CD4-positive, alpha-beta T cell treated with Interleukin-17A for 1 hour (primary cell): ENCODE measurements at places on chromosomes 1 and 21.

GRCh38 chr1:236089046-236089773 is 24.3 kb upstream of the NID1 start:
- no peak for DNase-seq

GRCh38 chr1:39048745-39049370 is 22.7 kb downstream of the NDUFS5 start:
- DNase-seq = no peak

GRCh38 chr1:44326821-44327465 is 28.1 kb downstream of the ERI3 start:
- DNase-seq = no peak

DNA sequence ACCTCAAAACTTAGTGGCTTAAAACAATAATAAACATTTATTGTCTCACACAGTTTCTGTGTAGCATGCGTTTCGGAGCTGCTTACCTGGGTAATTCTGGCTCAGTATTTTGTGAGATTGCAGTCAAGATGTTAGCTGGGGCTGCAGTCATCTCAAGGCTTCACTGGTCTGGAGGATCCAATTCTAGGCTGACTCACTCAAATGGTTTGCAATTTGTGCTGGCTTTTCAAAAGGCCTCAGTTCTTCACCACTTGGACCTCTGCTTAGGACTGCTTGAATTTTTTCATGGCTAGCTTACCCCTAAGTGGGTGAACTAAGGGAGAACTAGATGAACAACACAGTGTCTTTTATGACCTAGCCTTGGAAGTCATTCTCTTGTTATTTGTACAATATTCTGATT is 21.0 kb downstream of the XPR1 start:
- no peak for DNase-seq

GRCh38 chr21:36115138-36115730 is 19.6 kb upstream of the CBR3 start:
- DNase-seq = no peak

- DNase-seq = no peak
These were observed 3.2 kb upstream of the LIX1L start for GRCh38 chr1:145961109-145961424.

DNA sequence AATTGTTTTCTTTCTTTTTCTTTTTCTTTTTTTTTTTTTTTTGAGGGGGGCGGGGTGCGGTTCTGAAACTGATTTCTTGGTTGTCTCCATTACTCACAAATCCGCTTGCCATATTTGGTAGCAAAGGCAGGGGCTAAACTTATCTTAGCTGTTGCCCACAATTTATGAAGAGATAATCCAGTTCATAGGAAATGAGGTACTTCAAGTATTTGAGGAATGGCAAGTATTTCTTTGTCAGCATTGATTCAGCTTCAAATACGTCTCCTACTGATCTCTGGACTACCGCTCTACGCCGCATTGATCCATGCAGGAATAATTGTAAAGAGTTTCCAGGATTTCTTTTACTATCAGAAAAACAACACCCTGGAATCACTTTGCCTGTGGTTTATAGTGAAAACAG is 289.2 kb upstream of the DPYD start:
- no peak for DNase-seq

DNA sequence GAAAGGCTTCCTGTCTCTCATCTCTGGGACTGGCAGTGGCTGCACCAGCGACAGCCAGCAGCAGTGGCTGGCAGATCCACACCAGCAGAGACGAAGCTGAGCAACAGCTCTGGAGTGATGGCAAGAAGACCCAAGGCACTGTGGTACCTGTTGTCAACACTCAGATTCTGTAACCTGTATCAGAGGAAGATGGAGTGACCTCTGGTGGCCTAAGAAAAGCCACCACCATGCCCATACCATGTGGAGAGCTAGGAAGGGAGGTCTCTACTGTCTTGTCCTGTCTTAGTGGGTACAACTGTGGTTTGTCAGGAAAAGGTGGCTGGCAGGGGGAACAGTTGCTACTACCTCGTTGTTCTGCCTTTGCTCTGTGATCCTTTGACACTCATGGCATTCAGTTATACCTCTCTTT is 22.5 kb upstream of the RHBDL2 start:
- peak; percentile 31 for DNase-seq

GRCh38 chr21:33127868-33128242 is 57.9 kb downstream of the OLIG1 start:
- DNase-seq = no peak

- DNase-seq = no peak
These were observed 146.7 kb upstream of the NFIA start for GRCh38 chr1:60935599-60936110.

DNA sequence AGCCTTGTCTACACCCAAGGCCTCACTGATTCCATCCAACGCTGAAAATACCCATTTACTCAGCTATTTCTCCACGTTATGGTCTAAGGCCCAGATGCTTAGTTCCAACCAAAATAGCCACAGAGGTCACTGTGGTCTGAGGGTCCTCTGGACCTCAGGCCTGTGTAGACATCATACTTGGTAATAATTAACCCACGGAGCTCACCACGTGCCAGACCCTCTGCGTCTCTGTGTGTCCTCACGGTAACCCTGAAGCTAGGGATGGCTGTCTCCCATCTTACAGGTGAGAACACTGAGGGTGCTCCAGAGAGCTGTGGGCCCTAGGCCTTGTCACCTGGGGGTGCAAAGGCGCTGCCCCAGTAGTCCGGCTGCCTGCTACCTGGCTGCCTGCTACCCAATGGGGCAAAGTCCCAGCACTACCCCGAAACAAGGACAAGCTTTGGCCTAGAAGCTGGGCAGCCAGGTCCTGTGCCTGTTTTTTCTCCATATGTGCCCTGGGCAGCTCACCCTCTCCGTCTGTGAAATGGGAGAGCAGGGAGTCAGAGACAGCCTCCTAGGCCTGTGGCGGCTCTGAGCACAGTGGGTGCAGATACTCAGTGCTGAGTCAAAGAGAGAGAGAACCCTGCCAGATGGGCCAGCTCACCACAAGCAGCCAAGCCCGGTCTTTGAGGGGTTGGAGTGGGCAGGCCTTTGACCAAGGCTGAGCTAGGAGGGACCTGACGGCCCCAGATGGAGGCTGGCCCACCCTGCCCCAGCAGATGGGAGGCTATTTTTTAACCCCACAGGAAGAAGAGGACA is 17.0 kb upstream of the RUNX3 start:
- DNase-seq = no peak

DNA sequence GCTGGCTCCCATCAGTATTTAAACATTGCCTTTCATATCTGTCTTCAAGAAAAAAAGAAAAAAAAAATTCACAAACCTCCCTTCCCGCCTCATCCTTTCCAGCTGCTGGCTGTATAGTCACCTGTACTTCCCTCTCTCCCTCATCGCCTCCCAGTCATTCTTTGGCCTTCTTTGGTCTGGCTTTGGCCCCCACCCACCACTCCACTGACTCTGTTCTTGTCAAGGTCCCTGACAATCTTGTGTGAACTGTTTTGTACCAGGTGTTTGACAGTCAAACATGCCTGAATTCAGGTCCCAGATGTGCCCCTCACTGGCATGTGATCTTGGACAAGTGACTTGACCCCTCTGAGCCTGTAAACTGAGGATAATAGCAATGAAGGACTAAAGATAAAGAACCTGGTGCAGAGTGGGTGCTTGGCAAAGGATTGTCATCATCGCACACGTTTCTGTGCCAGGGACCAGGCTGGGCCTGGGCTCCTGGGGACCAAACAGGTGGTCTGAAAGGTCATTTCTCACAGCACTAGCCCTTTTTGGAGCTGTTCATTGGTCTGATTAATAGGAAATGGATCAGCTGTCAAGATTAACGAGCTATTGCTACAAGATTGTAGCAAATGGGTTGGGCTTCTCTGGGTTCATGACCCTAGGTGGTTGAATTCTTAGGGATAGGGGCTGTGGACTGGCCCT is 21.5 kb downstream of the PTPRF start:
- no peak for DNase-seq

- DNase-seq = no peak
These were observed 64.1 kb downstream of the S1PR1 start for GRCh38 chr1:101300916-101301315.

- DNase-seq = no peak
These were observed 335.0 kb upstream of the GREM2 start for GRCh38 chr1:240946926-240947325.

DNA sequence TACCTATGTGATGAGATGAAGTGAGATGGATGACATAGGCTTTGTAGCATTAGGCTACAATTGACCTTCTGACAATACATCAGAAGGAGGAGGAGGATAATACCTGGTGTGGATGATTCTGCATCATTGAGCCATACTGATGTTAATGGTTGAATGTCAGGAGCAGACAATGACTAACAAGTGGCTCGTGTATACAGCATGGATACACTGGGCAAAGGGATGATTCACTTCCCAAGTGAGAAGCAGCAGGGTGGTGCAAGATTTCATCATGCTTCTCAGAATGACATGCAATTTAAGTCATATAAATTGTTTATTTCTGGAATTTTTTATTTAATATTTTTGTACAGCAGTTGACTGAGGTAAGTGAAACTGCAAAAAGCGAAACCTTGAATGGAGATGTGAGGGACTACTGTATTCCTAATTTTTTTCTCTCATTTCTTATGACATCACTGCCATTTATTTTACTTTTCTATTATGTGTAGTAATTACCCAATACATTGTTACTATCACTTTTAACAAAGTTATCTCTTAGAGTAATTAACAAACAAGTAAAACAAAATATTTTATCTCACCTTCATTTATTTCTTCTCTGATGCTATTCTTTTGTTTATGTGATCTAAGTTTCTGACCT is 34.4 kb upstream of the COP1 start:
- DNase-seq = no peak

- DNase-seq = peak; percentile 85
These were observed 15.6 kb upstream of the RAP1A start for GRCh38 chr1:111603979-111604378.

DNA sequence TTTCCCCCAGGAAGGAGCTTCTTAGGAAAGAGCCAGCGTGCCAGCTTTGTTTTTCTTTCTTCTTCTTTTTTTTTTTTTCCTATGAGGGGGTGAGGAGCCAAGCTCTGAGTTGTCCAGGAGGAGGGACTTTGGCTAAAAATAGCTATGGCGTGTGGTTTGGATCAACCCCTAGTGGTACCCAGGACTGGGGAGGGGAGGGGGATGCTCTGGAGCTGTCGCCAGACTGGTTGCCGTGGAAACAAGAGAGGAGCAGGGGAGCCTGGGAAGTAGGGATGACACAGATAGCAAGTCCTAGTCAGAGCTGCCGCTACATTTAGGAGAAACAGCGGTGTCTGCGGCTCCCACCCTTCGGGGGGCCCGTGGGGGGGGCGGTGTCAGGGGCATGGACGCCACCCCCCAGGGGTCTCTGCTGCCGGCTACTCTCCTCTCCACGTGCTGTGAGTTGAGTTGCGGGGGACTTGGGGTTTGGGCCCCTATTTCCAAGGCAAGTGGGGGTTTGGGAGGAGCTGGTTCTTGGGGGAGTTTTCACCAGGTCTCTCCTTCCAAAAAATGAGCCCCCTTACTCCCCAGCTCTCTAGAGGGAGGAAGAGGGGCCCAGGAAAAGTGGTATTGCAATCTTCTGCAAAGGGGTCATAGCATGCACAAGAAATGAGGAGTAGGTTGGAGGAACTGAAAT is at the start of gene KCNJ9:
Gene KCNJ9 (plus strand): TSS at position 278 of the 676 bp plus-strand sequence. CDS start 2,493 bp downstream, outside the sequence.
- DNase-seq = no peak
